ENCODE measurements at places on chromosomes 13 and 19.

DNA sequence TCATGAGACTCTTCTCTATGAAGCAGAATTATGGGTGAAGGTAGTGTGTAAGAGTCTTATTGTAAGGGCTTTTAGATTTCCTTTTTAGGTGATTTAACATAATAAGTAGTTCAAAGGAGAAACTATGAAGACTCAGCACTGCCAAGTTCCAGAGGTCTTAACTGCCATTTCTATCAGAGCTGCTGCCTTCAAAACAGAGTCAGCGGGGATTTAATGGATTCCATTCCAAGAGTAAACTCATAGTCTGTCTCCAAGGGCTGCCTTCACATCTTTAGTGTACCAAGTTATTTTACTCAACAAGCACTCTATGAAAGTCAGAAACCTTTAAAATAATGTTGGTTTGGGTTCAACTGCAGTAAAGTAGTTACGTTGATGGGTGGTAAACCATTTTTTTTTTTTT is 289.6 kb upstream of the HTR2A start:
- no peak for DNase-seq

GRCh38 chr19:24177686-24178085 is 90.7 kb downstream of the ZNF254 start:
- no peak for DNase-seq

DNA sequence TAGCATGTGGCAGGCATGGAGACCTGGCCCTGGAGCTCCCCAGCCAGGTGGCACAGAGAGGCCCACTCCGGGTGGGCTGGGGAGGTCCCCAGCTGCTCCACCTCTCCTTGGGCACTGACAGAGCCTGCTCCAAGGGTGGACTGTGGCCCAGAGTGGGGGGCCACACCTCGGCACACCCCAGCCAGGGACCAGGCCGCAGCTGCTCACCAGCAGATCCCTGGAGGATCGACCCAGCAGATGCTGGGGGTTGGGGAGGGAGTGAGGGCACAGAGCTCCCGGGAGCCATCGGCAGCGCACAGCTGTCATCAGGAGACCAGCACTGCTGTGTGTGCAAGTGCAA is 72.0 kb upstream of the KCTD15 start:
- DNase-seq = no peak

- DNase-seq = no peak
These were observed 372 bp upstream of the ZNF699 start for GRCh38 chr19:9309974-9310446.

DNA sequence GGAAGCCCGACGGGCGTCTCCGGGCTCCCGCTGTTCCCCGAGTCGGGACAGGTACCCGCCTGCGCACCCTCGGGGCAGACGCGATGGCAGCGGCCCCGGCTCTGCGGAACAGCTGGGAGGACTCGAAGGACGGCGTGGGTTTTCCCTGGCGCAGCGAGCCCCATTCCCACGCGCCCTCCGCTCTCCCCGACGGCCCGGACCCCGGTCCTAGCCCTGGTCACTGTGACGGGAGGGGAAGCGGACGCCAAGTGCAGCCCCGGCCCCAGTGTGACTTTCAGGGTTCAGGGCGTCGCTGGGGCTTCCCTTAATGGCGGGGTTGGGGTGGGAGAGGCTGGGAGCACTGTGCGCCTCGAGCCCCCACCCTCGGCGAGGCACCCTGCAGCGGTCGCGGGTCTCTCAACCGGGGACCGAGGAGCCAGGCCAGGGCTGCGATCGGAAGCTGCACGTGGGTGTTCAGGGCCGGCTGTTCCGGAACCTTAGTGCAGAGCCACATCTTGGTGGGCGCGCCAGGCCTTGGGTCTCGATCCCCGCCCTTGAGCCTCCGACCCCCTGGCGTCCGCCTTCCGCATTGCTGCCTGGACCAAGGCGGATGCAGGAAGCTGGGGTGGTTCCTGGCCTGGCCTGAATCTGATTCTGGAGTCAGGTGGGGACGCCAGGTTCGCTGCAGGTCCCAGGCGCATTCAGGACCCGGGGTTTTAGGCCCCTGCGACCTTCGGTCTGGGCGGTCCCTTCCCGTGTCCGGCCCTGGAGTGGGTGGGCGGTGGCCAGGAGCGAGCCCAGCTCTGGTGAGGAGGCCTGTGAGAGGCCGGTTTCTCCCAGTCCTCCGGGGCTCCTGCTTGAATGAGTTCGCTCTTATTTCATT is 3.5 kb downstream of the LGALS7B start:
- peak; percentile 72 for DNase-seq

DNA sequence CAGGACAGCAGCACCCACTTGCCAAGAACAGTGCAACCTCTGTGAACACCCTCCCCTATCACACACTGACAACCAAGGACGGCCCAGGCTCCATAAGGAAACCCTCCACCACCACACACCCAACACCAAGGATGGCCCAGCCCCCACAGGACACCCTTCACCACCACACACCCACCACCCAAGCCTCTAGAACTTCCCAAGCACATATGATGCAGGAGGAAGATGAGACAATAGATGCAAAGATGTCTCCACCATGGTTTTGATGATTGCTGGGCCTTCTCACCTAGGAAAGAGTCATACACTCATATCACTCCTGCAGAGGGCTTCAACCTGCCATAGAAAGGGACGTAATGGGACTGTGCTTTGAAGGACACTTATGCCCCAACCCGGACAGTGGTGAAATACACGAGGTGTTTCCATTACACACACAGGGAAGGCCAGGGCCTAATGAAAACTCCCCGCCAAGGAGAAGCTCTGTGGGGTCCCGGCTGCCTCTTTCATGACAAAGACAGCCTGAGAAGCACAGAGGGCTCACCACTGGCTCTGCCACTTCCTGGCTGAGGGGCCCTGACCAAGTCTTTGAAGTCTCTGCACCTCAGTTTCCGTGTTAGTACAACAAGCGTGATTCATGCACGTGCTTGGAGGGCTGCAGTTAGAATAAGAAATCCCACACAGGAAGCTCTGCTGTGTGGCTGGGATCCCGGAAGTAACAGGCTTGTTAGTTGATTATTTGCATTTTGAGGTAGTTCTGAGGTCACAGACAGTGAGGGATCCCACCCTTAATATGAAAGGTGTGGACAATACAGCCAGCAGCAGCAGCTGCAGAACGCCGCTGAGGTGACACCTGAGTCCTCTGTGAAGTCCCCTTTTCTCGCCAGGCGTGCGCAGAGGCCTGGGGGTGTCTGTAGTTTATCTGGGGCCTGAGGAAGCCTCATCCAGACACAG is 61.9 kb upstream of the ATP12A start:
- peak; percentile 5 for DNase-seq

DNA sequence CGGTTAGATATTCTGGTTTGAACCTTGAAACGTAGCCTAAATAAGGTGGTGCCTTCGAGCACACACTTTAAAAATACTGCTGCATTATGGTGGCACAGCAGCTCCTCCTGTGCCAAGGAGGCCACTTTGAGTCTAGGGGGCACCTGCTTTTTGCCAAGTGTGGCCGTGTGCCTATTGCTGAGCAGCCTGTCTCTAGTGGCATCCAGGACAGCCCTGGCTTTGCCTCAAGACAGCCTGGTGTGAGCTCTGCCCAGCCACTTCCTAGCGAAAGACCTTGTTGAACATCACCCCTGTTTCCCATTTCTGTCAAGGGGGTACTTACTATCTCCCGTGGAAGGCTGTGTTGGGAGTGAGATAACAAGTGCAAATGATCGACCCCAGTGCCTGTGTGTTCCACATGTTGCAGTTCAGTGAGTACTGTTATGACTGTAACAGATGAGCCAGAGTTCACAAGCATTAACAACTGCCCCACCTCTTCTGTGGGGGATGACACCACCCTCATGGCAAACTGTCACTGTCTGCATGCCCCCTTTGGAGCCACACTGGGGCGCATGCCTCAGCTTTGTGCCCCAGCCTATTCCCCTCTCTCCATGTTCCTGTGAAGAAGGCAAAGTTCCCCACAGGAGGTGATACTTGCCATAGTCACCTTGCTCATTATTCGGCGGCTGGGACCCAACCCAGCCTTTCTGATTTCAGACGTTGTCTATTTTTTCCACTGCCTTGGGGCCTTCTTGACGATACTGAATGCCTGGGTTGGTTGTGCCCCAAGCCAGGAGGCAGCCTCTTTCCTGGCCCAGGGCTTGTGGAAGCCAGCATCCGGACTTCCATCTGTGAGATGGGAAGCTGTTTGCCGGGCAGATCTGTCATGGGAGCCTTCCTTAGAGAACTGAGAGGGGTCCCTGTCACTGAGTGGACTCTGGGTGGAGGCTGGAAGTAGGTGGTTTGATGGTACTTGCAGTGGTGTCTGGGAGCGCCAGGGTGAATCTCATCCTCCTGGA is 5.4 kb downstream of the GATAD2A start:
- no peak for DNase-seq

DNA sequence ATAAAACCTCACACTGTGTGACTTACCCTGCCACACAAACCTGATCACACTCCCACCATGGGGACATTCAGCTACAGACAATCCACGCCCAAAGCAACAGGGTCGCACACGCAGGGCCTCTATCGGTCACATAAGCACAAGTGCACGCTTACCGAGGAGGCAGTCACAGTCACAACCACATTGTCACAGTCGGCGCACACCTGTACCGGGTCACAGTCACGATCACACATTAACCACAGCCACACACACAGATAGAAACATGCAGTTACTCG is 579 bp downstream of the ZNF566 start:
- no peak for DNase-seq

- DNase-seq = no peak
These were observed 271.4 kb downstream of the NALCN start for GRCh38 chr13:101144808-101145419.
